Neural crest cell (in vitro differentiated cells): ENCODE measurements at places on chromosomes 4 and X. TPM values are rescaled to one million over a fixed set of nuclear protein-coding genes. Genes with fewer than 3 reads are reported as not detected.

GRCh38 chr4:54731552-54731951 is 73.8 kb downstream of the KIT start:
- DNase-seq, result no peak

GRCh38 chr4:159980826-159981468 is 878.1 kb downstream of the RAPGEF2 start:
- no peak for DNase-seq

GRCh38 chrX:46837558-46838485 is 979 bp downstream of the RP2 start:
- no peak for DNase-seq

- DNase-seq, result peak; percentile 44
Measured at GRCh38 chrX:9464435-9465371, at the start of gene TBL1X. TSS of gene TBL1X (plus strand) at chrX:9465058. CDS start at chrX:9653587, 188,529 bp downstream.

DNA sequence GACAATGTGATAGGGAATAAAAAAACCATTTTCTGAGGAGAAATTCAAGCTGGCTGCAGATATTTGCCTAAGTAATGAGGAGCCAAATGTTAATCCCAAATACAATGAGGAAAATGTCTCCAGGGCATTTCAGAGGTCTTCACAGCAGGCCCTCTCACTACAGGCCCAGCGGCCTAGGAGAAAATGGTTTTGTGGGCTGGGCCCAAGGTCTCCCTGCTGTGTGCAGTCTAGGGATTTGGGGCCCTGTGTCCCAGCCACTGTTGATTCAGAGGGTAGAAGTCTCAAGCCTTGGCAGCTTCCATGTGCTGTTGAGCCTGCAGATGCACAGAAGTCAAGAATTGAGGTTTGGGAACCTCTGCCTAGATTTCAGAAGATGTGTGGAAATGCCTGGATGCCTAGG is 778.7 kb downstream of the CENPC start:
- DNase-seq, result no peak

GRCh38 chr4:100372432-100372831 is 145.4 kb downstream of the EMCN start:
- DNase-seq, result no peak

DNA sequence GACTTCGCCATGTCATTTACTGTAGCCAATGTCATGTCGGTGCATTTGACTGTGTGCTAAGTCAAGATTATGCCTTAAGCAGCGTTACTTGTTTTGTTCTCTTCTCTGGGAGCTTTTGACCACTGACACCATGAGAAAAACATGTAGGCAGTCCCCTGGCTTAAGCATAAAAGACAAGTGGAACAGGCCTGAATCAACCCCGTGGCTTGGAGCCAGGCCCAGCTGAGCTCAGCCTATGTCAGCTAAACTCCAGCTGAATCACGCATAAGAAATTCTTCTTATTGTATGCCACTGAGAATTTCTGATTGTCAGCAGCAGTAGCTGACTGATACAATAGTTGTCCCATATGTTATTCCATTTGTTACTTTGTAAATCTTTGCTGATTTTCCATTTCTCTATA is 261.9 kb downstream of the CBLL2 start:
- DNase-seq, result no peak

- no peak for DNase-seq
Measured at GRCh38 chr4:153393397-153393796, 48.9 kb downstream of the MND1 start.

DNA sequence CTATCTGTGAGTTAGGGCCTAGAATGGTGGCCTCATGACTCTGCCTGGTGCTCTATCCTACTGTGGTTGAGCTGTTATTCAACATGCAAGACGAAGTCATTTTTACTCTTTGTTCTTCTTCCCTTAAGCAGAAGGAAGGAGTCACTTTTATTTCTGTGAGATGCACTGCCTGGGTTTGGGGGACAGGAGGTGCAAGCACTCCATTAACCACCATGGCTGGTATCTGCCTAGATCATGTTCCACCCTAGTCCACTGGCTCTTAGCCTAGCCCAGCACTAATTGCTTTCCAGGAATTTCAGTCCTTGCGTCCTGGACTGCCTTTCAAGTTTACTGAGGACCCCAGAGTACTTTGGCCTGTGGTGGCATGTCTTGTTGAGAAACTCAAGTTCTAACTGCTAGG is 1182.7 kb downstream of the FSTL5 start:
- DNase-seq, result no peak

DNA sequence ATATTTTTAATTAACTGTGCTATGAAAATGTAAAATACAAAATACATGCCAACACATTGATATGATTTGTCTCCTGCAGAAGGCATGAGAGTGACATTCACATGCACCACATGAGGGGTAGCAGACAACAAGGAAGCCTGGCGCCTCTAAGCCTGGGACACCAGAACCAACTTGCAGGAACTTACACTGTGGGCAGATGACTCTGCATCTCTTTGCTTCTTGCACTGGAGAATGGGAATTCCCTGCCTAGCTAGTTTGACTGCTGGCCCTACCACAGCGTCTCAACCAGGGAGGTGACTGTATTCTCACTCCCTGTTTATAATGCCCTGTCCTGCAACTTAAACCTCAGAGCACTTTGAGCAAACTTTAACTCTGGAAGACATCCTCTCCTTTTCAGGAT is 40.5 kb downstream of the PAGE2 start:
- DNase-seq, result no peak

GRCh38 chr4:128572778-128573241 is 236.7 kb upstream of the JADE1 start:
- DNase-seq, result no peak

GRCh38 chrX:154967603-154968002 is 54.9 kb downstream of the F8 start:
- no peak for DNase-seq

DNA sequence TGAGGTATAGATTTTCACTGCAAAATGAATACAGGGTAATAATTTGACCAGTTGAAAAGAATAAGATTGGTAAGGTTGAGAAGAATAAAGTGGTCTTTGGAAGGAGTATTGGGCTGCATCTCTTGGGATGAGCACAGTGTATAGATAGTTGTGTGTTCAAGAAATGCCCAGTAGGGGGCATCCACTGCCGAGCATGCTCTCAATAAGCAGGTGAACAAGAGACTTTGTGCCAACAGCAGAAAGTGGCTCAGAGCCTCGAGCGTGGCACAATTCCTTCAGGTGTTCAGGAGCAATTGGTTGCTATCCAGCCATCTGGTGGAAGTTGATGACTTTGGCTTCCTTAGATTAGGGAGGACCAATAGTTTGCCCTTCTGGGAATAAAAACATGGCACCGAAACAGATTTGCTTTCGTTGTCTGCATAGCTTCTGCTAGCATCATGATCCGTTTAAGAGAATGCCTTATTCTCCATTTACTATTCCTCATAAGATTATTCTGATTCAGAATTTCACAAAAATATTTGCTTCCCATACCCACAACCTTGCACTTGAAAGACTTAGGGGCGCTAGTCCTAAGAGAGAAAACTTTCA is 258.1 kb upstream of the NEIL3 start:
- peak; percentile 9 for DNase-seq

GRCh38 chrX:7074148-7074907 is 73.2 kb upstream of the STS start:
- DNase-seq, result no peak

GRCh38 chr4:147909225-147909624 is 177.3 kb downstream of the ARHGAP10 start:
- DNase-seq, result no peak

GRCh38 chr4:77697860-77698590 is 92.4 kb downstream of the CXCL13 start:
- no peak for DNase-seq

DNA sequence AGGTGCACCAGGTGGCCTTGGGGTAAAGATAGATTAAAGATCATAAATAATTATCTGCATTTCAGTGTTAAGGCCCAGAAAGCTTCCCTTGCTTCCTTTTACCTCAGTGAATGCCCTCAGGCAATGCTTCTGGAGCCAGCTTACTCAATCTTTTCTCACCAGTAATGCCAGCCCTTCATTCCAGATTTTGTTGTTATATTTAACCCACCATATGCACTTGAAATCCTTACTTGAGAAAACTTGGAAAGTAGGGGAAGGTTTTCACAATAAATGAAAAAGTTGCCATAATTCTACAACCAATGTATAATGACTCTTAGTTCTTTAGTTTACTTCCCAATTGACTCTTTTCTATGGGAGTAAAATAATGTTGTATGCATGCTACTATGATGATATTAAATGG is 17.1 kb upstream of the PBDC1 start:
- DNase-seq, result no peak

- no peak for DNase-seq
Measured at GRCh38 chr4:123480706-123481418, 84.3 kb downstream of the SPRY1 start.

DNA sequence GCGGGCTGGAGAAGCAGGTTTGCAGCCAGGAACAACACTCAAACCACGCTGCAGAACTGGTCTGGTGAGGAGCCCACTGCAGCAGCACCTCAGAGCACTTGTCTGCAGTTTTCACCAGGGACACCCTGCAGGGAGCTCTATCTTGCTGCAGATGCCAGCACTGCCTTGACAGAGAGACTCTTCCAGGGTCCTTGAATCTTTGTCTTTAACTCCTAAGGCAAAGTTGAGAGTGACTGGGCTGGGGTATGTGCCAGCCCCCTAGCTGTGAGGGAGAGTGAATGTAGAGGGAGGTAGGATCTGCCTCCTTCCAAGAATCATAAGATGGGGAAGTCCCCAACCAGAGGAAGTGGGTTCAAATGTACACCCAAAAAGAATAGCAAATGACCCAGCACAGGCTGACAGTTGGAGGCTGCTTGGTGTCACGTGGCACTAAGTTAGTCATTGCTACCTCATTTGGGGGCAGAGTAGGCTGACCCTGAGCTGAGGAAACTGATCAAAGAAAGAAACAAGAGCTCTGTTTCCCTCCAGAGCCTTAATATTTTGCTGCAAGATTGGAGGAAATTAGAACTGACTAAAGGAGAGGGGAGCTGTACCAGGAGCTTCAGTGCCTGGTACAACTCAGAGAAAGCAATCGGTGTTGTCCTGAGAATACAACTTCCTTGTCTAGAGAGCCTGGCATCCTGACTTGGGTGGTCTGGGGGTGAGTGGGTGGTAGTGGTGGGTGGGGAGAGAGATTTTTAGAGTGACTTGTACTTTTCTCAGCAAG is 28.2 kb upstream of the HUWE1 start:
- DNase-seq, result no peak

DNA sequence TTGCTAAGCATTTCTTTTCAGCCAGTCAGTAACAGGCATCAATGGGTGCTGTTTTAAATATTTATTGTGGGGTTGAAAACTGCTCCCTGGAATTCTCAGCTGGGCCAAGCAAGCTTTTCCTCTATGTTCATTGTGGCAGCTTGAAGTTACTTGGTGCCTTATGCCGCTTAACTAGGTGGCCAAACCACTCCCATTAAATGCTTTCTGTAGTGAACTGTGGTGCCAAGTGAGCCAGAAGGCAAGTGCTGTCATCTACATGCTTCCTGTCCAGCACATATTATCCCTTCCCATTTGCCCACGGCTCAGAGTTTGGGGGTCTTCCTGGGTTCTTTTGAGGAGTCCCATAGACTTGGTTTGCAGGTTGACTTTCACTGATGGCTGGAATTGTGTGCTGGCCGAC is 64.8 kb downstream of the TAB3 start:
- DNase-seq, result no peak

GRCh38 chr4:75612306-75612705 is 18.0 kb downstream of the CDKL2 start:
- no peak for DNase-seq

GRCh38 chrX:103687696-103688201 is 1.2 kb upstream of the MORF4L2 start:
- DNase-seq, result peak; percentile 69

DNA sequence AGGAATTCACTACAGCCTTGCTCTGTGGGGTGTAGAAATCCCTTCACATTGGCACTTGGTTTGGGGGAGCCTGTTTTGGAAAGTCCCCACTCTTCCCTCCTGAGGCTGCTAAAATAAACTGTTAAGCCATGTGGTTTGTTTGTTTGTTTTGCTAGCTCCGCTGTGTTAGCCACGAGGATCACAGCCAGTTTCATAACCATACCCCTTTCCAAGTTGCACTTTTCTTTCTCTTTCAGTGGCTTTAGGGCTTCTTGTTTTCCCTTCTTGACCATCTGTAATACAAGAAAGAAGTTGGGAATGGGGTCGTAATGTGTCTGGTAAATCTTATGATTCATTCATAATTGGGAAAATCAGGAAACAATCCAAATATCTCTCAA is 24.8 kb upstream of the UXT start:
- DNase-seq, result no peak

DNA sequence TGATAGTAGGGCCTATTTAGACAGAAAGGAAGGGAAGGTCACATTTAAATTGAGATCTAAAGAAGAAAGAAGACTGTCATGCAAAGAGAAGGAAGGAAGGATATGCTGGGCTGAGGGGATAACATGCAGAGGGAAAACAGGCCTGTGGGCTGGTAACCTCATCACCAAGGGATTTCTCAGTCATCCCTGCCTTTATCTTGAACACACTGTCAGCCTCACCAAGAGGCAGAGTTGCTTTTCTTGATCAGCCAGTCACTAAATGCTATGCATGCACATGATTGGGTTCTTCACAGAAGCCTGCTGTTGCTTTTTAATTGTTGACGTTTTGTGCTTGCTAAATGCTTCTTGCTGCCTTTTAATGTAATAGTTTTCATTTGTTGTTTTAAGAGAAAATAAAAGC is 113.0 kb downstream of the ARHGAP24 start:
- no peak for DNase-seq

The GPRASP1 gene
- 4.9 and 5.6 TPM in 2 replicates for total RNA-seq

The GAGE12C gene
- not detected in 2 replicates for total RNA-seq

The DDX53 gene
- total RNA-seq, result not detected in 2 replicates

The MAD2L1 gene
- total RNA-seq, result 90.2 and 94.5 TPM in 2 replicates

The CFP gene
- total RNA-seq, result 1.6 and 1.7 TPM in 2 replicates

The XAGE1B gene
- not detected in 2 replicates for total RNA-seq

The BBS12 gene
- 3.8 and 4.1 TPM in 2 replicates for total RNA-seq

The GPM6B gene
- 119 and 129 TPM in 2 replicates for total RNA-seq
